ENCODE measurements at places on chromosomes 12 and 14.

- DNase-seq = no peak
These were observed 173.8 kb downstream of the C12orf75 start for GRCh38 chr12:105504286-105504685.

- no peak for DNase-seq
These were observed 259.6 kb downstream of the ERC1 start for GRCh38 chr12:1250641-1251040.

- DNase-seq = peak; percentile 99
These were observed at the start of gene SLC25A3 for GRCh38 chr12:98593351-98594049. Gene SLC25A3 (plus strand): TSS chr12:98593686. CDS start chr12:98593979, 293 bp downstream.

DNA sequence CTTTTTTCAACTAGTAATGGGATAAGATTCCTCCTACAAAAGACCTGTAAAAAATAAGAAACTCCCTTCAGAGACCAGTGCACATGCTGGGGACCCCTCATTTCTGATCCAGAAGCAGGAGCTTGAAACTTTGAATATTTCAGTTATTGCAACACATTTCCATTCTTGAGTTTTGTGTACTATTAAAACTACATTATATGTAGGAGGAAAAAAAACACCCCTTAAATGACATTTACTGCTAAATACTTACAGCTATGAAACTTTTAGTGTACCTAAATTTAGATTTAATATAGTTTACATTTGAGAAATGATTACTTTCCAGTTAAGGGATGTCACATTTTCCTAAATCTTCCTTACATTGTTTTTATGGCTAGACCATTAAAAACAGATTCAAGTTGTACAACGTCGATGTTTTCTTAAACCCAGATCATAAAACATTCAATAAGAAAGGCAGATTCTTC is 4.1 kb downstream of the LRIG3 start:
- no peak for DNase-seq

- DNase-seq = no peak
These were observed 423.4 kb downstream of the ZFP36L1 start for GRCh38 chr14:68369281-68370056.

GRCh38 chr12:2688381-2688931 is 106.3 kb upstream of the FKBP4 start:
- DNase-seq = no peak

DNA sequence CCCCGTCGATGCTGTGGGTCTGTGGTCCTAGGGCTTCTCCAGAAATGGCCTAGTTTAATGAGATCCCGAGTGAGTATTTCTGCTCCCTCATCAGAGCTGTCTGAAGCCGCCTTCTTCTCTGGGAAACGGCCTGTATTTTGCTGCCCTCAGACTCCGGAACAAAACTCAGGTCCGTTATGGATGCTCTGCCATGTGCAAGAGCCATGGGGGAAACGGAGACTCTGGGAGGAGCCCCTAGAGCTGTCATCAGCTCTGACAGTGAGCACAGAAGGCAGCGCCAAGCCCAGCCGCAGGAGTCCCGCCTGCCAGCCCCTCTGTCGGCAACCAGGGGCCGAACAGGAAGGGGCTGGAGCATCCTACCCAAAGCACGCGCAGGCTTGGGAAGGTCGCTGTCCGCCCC is 192.4 kb upstream of the PRMT8 start:
- no peak for DNase-seq

DNA sequence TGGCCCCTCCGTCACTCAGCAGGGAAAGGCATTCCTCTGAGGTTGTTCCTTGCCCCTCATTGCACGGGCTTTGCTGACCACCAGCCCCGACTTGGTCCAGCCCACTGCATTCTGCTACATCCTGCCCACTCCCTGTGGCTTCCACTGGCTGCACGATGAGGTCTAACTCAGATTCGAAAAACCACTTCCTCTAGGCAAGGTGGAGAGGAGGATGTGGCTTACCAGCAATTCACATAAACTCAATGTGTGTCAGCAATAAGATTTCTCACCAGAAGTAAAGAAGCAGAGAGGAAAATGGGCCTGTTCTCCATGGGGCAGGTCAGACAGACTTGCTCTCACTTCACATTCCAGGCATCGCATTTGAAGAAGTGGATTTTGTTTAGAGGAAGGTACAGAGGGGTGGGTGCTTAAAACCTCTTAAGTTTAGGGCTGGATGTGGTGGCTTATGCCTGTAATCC is 14.7 kb downstream of the GPR68 start:
- no peak for DNase-seq
